Lung (tissue), 17 donors: ENCODE measurements at places on chromosomes 6 and 20. TPM values are rescaled to one million over a fixed set of nuclear protein-coding genes. Genes with fewer than 3 reads are reported as not detected.

DNA sequence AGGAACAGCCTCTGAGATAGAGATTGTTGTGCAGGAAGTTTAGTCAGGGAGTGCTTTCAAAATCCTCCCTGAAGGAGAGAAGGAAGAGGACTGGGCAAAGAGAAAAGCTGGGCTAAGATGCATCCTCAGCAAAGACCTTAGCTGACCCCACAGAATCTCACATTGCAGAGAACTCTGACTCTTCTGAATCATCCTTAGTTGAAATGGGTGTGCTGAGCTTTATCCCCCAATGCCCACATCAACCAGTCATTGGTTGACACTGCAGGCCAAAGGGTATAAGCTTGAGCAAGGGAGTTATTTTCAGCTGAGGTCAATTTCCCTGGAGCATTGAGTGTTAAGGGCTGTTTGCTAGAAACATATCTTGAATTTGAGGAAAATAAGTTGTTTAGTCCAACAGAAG, 732.2 kb downstream of the CBLN4 start:
- no peak for DNase-seq

DNA sequence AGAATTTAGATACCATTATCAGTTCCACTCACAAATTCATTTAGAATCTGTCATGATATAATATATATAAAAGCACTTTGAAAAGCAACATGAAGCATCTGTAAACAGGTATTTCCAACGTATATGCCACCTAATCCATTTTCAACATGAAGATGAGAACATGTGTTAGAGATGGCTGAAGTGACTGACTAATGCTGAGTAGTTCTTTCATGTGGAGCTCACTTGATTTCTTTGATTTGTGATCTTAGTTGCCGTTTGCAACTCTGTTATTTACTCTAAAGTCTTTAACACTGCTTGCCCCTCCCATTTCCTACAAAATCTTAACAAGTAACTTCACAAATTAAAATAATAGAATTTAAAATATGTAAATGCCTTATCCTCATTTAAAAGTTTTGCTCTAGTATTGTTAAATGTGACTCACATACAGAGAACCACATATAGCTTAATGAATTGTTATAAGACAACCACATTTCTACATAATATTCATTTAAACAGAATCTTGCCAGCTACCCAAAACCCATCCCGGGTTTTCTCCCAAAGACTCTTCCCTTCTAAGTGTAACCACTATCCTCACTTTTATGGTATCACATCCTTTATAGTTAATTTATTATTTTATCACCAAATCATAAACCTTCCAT, 78.3 kb downstream of the ME1 start:
- no peak for DNase-seq

- no peak for DNase-seq
Measured at GRCh38 chr6:118715376-118715775, 64.0 kb upstream of the CEP85L start.

GRCh38 chr20:43507150-43508080, at the start of gene L3MBTL1:
Gene L3MBTL1, plus strand, starts transcription at chr20:43507697. Its CDS starts 5,807 bp downstream, at chr20:43513504.
- DNase-seq: peak; percentile 46

DNA sequence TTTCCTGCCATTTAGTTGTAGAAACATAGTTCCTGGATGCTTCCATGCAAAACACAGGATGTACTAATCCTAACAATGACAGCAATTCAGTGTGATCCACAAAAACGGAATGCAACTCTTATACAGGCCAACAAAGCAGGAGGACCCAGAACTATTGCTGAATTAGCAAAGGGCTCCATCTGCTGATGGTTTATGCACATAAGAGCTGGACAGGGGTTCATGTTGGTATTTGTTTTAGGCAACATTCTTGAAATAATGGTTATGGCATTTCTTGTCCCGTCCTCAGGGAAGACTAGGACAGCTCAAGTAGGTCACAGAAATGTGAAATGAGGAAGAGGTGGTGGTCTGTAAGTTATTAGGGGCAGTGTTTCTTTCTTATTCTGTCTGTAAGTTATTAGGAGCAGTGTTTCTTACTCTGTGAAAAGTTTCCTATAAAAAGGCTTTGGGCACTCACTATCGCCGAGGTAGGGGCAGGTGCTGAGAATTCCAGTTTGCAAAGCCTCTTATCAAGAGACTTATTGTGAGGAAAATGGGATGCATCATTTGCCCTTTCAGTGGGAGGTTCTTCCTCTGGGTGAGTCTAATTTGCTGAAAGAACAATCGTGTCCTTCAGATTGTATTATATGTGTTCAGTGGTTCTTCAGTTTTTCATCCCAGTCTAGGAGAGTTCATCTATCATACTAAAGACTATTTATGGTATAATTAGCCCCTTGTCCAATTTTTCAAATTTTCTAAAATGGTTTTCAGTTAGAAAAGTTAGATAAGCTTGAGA, 171.1 kb downstream of the MCHR2 start:
- peak; percentile 23 for DNase-seq

- DNase-seq: peak; percentile 18
Measured at GRCh38 chr6:170293341-170294231, 2.7 kb upstream of the DLL1 start.

- peak; percentile 42 for DNase-seq
Measured at GRCh38 chr6:22828179-22829062, 259.1 kb downstream of the HDGFL1 start.

Gene BMP2
- 28.8 TPM for total RNA-seq

Gene FOXA2
- total RNA-seq: 39.5 TPM

Gene BHLHE23
- not detected for total RNA-seq

Gene SLC35D3
- 0.09 TPM for total RNA-seq

Gene LY6G6D
- total RNA-seq: not detected
